ENCODE measurements at places on chromosomes 2 and 18.

DNA sequence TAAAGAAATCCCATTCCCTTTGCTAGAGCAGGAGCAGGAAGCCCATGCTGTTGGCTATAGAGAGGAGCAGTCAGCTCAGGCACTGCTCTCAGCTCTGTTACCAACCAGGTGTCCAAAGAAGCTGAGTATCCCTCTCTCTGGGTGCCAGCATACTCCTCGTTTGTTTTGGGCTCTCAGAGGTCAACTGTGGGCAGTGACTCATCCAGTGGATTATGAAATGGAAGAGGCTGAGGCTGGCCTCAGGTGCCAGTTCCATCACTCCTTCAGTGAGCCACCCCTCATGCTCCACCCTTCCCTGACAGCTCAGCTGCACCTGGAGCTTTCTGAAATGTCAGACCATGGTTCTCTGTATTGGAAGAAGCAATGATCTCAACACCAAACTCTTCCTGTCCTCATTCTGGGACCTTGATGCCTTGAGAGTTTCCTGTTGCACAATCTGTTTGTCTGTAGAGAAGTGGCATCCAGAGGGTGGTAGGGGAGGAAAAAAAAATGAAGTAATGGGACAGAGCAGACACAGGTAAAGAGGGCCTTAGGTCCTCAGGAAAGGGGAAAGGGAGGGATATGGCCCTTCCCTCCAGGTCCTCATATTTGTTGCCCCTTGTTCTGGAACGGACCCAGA, 31.2 kb upstream of the EN1 start:
- DNase-seq: no peak

GRCh38 chr2:224932522-224932921, 109.7 kb downstream of the DOCK10 start:
- no peak for DNase-seq

DNA sequence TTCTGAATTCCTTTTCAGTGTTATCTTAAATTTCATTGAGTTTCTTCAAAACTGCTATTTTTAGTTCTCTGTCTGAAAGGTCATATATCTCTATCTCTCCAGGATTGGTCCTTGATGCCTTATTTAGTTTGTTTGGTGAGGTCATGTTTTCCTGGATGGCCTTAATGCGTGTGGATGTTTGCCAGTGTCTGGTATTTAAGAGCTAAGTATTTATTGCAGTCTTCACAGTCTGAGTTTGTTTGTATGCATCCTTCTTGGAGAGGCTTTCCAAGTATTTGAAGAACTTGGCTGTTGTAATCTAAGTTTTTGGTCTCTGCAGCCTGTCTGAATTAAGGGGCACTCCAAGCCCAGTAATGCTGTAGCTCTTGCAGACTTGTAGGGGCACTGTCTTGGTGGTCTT, 249.3 kb downstream of the ZNF385B start:
- DNase-seq: no peak

DNA sequence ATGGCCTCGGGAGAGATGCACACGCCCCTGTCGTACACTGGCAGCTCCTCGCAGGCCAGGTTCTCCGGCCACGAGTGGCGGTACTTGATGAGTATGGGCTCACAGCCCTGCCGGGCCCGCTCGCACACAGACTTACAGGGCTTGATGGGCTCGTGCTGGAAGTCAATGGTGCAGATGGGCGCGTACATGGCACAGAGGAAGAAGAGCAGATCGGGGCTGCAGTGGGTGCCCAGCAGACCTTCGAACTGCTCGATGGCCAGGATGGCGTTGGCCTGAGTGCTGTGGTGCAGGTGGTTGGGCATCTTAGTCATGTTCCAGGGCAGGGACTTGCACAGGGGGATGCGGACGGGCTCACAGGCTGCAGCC, 359 bp downstream of the FRZB start:
- DNase-seq: no peak

DNA sequence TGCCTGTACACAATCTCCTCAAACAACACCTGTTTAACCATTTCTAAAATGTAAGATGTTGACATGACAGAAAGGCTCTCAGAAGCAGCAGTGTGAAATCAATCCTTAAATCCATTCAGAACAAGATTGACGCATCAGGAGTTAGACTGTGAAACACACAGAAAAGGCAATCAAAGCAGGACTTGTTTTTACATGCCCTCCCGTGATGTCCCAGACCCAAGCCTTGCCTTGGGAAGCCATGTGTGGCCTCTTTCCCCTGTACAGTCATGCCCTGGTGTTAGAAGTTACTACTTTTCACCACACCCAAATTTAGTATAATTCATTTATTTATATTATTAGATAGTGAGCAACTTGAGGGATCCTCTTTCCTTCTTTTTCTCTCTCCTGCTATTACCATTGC, 115.7 kb downstream of the NCKAP5 start:
- no peak for DNase-seq

- DNase-seq: no peak
Measured at GRCh38 chr2:149068225-149068995, 29.9 kb downstream of the LYPD6B start.

- no peak for DNase-seq
Measured at GRCh38 chr18:48828691-48829442, 121.9 kb downstream of the SMAD7 start.

- DNase-seq: no peak
Measured at GRCh38 chr18:7369006-7369405, 138.1 kb downstream of the LRRC30 start.

DNA sequence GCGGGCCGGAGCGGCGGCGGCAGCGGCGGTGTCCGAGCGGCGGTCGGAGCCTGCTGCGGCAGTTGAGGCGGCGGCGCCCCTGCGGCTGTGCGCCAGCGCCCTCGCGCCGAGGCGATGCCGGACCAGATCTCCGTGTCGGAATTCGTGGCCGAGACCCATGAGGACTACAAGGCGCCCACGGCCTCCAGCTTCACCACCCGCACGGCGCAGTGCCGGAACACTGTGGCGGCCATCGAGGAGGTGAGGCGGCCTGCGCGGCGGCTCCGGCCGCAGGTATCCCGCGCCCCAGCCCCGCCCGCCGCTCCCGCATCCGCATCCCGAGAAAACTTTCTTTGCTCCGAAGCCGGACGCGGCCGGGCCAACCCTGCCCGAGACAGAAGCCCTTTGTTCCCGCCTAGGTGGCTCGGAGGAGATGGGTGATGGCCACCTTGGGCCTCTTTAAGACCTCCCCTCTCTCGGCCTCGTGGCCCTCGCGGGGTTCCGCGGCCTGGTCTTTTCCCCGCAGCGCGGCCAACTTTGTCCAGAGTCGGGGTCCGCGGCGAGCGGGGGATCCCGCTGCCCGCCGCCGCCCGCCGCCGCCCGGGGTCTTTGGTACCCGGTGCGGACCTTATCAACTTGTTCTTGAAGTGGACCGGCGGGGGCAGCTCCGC, 504 bp downstream of the ASAP2 start:
- DNase-seq: no peak

- no peak for DNase-seq
Measured at GRCh38 chr2:150571121-150571520, 83.7 kb upstream of the RND3 start.

DNA sequence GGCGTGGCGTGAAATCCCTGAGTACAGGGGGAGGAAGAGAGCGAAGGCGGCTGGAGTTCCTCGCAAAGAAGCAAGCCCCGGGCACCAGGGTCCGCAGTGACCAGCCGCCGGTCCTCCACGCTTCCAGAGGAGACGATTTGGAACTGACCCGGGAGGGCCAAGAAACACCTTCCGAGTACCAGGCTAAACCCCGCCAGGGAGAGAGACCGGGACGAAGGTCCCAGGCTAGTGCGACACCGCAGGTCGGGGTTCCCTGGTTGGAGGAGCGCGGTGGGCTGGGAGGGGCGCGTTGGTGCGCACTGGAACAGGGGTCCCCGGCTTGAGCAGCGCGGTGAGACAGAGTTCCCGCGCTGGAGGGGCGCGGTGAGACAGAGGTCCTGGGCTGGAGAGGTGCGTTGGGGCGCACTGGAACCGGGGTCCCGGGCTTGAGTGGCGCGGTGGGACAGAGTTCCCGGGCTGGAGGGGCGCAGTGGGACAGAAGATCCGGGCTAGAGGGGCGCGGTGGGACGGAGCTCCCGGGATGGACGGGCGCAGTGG, 901 bp downstream of the WDFY1 start:
- DNase-seq: peak; percentile 59

- DNase-seq: no peak
Measured at GRCh38 chr2:71742953-71743601, 289.7 kb downstream of the DYSF start.

- no peak for DNase-seq
Measured at GRCh38 chr18:6659963-6660725, 69.4 kb upstream of the ARHGAP28 start.

DNA sequence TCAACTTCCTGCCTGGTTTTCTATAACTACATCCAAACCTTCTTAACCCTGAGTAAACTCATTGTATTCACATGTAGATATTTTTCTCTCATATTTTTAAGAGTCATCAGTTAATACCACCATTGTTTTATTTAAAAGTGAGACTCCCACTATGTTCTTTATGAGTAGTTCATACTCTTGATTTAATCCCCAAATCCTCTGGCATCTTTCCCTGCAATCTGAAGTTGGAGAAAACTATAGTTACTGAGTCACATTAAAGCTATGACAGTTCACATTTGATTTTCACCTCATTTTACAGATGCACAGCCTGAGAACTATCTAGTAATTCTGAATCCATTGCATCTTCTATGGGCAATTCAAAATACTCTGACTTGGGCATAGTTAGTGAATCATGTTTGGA, 1358.7 kb upstream of the NRXN1 start:
- DNase-seq: no peak

DNA sequence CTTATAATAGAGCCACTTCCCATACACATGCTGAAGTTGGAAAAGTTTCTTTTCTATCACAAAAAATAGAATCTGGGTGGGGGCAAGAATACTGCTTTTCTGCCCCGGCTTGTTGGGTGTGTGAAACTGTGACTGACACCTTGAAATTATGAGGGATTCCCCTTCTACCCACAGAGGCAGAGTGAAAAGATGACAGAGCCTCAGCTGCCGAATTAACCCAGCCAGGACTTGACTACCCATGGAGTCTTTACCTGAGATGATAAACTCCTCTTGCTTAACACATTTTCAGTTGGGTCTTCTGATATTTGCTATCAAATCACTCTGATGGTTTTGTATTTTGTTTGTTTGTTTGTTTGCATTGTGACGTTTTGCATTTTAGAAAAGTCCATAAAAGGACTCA, 66.0 kb upstream of the PMAIP1 start:
- no peak for DNase-seq

GRCh38 chr2:23636426-23636825, 251.4 kb downstream of the KLHL29 start:
- DNase-seq: no peak

- DNase-seq: no peak
Measured at GRCh38 chr2:74357627-74358026, 14.4 kb upstream of the SLC4A5 start.

- DNase-seq: no peak
Measured at GRCh38 chr18:54205959-54206358, 18.5 kb downstream of the MBD2 start.

GRCh38 chr2:11009891-11010290, 98.2 kb downstream of the KCNF1 start:
- DNase-seq: no peak

DNA sequence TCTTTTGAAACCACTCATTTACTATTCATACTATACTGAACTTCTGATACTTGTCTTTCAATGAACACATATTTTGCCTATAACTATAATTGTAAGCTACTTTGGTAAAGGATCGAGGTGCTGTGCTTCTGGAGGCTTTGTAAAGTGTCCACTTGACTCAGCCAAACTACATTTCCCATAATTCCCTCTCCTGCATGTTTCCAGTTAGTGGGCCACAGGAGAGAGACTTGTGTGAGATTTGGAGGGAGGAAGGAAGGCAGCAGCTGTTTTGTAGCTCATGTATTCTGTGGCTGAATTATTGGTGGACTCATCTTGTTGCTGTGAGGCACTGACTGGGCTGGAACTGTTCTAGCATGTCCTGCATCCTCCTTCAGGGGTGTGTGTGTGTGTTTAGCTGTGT, 328.8 kb downstream of the ARL6IP6 start:
- DNase-seq: no peak

GRCh38 chr2:7962161-7962560, 719.7 kb upstream of the ID2 start:
- no peak for DNase-seq

- peak; percentile 39 for DNase-seq
Measured at GRCh38 chr2:2328848-2329247, 2.2 kb downstream of the MYT1L start.

DNA sequence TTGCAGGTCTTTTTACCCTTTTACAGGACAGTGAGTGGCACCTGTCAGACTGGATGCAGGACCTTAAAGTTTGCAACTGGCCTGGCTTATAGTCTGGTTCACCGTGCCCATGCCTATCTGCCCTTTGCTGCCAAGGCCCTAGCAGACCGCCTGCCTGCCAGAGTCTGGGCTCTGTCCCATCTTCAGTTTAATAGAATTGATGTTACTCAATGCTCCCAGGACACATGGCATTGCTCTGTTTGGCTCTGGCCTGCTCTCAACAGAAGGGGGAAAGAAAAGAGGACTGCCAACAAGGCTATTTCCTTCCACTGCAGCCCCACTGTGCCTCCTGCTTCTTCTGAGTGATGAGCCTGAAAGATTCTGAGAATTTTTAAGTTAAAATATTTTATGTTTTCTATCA, 25.6 kb upstream of the TMEM178A start:
- DNase-seq: no peak

- DNase-seq: no peak
Measured at GRCh38 chr2:165016772-165017411, 61.6 kb upstream of the SLC38A11 start.

DNA sequence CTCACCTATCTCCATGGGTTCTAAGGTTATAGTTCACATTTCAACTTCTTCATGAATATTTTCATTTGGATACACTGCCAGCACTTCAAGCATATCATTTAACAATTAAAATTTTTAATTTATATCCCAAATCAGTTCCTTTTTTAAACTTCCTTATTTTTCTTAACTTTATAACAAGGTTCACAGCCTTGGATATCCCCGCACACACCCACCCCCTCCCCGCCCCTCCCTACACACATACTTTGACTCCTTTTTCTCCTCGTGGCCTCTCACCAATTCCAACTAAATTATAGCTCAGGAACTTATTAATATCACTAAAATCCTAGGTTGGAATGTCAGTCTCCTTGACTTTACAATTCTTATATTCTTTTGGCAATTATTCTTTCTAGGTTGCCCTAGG, 163.6 kb upstream of the SETBP1 start:
- DNase-seq: no peak

DNA sequence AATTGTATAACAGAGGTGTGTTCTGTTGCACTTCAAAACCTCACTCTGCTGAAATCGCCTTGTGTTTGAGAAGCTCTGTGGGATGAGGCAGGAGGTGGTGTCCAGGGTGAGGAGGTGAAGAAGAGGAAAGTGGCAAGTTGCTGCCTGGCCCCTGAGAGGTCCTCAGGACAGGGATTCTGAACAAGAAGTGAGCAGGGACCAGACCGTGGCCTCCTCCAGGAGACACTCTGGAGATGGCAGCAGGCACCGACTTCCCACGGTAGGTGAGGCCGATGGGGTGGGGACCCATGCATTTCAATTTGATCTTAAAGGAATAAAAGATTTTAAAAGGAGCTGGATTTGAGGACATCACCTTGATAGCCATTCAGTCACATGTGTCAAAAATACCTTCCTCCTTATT, 37.5 kb upstream of the LAMA1 start:
- DNase-seq: no peak

DNA sequence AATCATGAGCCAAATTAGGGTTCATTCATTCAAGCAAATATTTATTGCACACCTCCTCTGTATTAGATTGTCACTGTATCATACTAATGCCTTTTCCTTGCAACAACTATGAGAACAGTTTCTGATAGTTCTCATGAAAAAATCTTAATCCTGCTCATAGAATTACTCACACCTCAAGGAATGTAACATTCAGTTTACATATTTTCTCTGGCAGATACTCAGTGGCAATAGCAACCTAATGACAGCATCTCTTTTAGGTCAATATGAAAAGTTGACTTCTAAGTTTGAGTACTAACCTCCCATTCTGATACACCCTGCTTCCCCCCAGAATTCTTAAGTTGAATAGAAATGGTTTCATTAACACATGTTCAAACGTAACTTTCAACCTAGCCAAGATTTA, 132.0 kb downstream of the VWC2L start:
- DNase-seq: no peak

Data from activated naive CD4-positive, alpha-beta T cell treated with anti-CD3 and anti-CD28 coated beads, Interleukin-2, amount 10 ng/mL, durations not matched to agents 7 days and 5 days (primary cell).